Glutamatergic neuron (in vitro differentiated cells): ENCODE measurements at places on chromosomes 11 and 22. TPM values are rescaled to one million over a fixed set of nuclear protein-coding genes. Genes with fewer than 3 reads are reported as not detected.
A peak's percentile ranks its signal among the peaks of the same experiment; 100 is the strongest.

- DNase-seq, result no peak
- no peaks in the 10 kb centered on the region for H3K27me3 ChIP-seq
- H3K4me1 ChIP-seq, result no peaks in the 10 kb centered on the region
- no peak overlapping the region for H3K27ac ChIP-seq
These were observed 805.6 kb downstream of the KCNA4 start for GRCh38 chr11:29211202-29211601.

- H3K4me3 ChIP-seq, result no peak overlapping the region
- no peak for DNase-seq
- no peaks in the 10 kb centered on the region for H3K4me1 ChIP-seq
These were observed 4.7 kb downstream of the KCNJ4 start for GRCh38 chr22:38450234-38450797.

DNA sequence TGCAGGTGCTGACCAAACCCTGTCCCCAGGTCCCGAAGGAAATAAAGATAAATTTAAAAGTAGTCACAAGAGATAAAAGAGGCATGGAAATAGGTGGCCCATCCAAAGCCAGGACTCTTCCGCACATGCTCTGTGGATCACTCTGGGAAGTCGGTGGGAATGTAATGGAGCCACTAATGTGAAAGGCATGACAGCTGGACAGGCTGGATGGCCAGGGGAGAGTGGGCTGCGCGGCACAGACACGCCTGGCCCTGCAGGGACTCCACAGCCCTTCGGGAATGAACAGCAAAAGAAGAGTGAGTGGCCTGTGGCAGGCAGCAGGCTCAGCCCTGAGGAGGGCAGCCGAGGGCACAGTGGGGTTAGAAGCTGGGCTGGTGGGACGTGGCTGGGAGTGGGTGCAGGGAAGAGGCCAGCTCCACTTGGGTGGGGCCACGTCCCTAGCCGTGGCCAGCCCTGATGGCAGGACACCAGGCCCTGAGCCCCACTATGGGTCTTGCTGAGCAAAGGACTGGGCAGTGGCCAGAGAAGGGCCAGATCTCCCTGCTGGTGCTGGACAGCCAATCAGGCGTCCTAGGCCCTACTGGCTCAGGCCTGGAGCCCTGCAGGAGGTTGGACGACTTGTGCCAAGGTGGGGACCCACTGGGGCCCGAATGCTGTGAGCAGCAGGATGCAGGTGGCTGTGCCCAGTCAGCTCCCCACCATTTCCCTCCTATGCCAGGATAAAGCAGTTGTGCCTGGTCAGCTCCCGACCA is 31.3 kb upstream of the GNB1L start:
- no peaks in the 10 kb centered on the region for H3K36me3 ChIP-seq
- peak; percentile 13 for DNase-seq
- no peak overlapping the region for H3K27ac ChIP-seq

DNA sequence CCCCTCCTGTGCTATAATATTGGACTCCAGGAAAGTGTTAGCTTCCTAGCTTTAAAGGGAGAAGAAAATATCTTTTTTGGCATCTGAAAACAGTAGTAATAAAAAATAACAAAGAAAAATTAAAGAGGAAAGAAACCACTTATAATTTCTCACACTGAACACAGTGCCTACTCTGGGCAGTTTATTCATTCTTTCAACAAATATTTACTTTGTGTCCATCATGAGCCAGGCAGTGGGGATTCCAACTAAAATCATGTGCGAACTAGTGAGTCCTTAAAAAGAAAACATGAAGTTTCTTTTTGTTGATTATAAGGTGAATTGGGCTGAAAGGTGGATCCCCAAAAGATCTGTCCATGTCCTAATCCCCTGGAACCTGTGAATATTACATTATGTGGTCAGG is 16.0 kb upstream of the ELF5 start:
- H3K4me3 ChIP-seq, result no peak overlapping the region
- peaks cover 3% of the 10 kb centered on the region for H3K27me3 ChIP-seq
- H3K27ac ChIP-seq, result no peak overlapping the region
- no peaks in the 10 kb centered on the region for H3K36me3 ChIP-seq
- no peaks in the 10 kb centered on the region for H3K4me1 ChIP-seq
- DNase-seq, result no peak

DNA sequence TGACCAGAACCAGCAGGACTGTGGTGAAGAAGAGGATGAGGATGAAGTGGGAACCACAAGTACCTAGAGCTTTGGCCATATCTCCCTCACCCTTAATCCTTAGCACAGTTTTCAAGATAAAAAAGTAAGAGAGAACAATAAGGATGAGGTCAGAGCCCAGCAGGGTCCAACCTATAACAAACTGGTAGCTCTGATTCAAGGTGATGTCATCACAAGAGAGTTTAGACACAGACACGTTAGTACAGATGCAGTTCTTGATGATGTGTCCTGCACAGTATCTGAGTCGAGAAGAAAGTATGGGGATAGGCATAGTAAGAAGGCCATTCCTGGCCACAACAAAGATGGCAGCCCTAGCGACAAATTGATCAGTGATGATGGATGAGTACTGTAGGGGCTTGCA is 586 bp downstream of the OR56A5 start:
- H3K27ac ChIP-seq, result no peak overlapping the region
- DNase-seq, result no peak
- no peaks in the 10 kb centered on the region for H3K36me3 ChIP-seq
- H3K27me3 ChIP-seq, result no peaks in the 10 kb centered on the region
- H3K4me1 ChIP-seq, result no peaks in the 10 kb centered on the region

DNA sequence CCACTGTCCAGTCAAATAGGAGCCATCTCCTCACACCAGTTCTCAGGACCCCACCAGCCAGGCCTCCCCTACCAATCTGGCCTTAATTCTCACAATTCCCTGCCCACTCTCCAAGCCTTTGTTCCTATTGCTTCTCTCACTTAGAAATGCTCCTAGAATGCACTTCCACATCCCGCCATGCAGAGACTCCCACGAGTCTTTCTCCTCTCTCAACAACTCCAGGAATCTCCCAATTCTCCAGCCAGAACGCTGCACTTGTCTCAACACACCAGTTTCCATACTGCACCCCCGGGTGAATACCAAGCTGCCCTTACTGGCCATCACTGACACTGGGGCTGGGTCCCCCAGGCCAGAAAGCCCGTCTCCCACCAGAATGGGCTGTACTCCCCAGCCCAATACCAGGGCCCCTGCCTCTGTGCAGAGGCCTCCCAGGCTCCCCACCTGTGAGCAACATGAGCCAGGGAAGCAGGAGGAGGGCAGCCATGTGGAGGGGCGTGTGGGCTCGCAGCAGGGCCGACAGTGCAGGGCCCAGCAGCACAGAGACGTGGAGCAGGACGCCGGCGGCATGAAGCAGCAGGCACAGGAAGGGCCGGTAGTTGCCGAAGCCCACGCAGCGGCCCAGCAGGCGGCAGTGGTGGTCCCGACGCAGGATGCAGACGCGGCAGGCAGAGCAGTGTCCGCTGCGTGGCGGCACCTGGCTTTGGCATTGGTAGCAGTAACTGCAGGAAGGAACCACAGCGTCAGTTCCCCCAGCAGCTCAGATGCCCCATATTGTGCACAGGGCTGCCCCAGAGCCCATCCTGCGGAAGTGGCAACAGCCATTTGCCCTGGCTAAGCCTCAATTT is 2.4 kb downstream of the ZDHHC24 start:
- peaks cover 4% of the 10 kb centered on the region for H3K36me3 ChIP-seq
- H3K4me3 ChIP-seq, result peak overlapping the region; percentile 71
- peak overlapping the region; percentile 10 for H3K27ac ChIP-seq
- H3K27me3 ChIP-seq, result peaks cover 9% of the 10 kb centered on the region
- peaks cover 22% of the 10 kb centered on the region for H3K4me1 ChIP-seq

DNA sequence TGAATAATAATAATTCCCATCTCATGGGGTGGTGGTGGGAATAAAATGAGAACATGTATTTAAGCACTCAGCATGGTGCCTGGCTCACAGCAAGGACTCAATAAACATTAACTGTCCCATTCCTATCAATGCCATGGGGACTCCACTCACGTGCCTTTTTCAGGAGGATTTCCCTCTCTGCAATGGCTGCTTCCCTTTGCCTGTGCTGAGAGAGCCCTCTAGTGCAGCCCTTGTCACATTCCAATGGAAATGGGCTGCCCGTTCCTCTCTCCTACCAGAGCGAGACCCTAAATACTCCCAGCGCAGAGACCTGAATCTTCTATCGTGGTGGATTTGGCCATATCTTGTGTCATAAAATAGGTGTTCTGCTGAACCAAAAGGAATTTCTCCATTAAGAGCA is 621.5 kb upstream of the B3GAT1 start:
- peak; percentile 57 for DNase-seq
- H3K4me3 ChIP-seq, result no peak overlapping the region
- H3K27me3 ChIP-seq, result peaks cover 1% of the 10 kb centered on the region
- H3K36me3 ChIP-seq, result peaks cover 6% of the 10 kb centered on the region

- peaks cover 11% of the 10 kb centered on the region for H3K36me3 ChIP-seq
- no peak overlapping the region for H3K4me3 ChIP-seq
- H3K4me1 ChIP-seq, result peaks cover 46% of the 10 kb centered on the region
- peak overlapping the region; percentile 98 for H3K27ac ChIP-seq
- H3K27me3 ChIP-seq, result peaks cover 4% of the 10 kb centered on the region
These were observed 163.2 kb downstream of the CHST1 start for GRCh38 chr11:45502226-45502545.

DNA sequence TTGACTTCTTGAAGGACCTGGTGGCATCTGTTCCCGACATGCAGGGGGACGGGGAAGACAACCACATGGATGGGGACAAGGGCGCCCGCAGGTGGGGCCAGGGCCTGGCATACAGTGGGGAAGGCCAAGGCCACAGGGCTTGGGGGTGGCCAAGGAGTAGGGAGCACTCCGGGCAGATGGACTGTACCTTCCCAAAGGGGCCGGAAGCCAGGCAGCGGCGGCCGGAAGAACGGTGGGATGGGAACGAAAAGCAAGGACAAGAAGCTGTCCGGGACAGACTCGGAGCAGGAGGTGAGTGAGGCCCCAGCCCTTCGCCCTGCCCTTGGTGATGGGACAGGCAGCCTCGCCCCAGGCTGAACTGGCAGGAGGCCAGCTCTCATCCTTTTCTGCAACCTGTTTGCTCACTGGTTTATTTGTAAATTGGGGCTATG is 1.2 kb downstream of the DRAP1 start:
- H3K27ac ChIP-seq, result no peak overlapping the region
- DNase-seq, result no peak
- no peaks in the 10 kb centered on the region for H3K36me3 ChIP-seq
- H3K4me1 ChIP-seq, result peaks cover under 1% of the 10 kb centered on the region
- H3K4me3 ChIP-seq, result peak overlapping the region; percentile 65

GRCh38 chr11:11036185-11036847 is 178.5 kb upstream of the ZBED5 start:
- no peak overlapping the region for H3K4me3 ChIP-seq
- peaks cover 9% of the 10 kb centered on the region for H3K4me1 ChIP-seq
- no peak overlapping the region for H3K27ac ChIP-seq
- no peaks in the 10 kb centered on the region for H3K36me3 ChIP-seq
- peaks cover 1% of the 10 kb centered on the region for H3K27me3 ChIP-seq

DNA sequence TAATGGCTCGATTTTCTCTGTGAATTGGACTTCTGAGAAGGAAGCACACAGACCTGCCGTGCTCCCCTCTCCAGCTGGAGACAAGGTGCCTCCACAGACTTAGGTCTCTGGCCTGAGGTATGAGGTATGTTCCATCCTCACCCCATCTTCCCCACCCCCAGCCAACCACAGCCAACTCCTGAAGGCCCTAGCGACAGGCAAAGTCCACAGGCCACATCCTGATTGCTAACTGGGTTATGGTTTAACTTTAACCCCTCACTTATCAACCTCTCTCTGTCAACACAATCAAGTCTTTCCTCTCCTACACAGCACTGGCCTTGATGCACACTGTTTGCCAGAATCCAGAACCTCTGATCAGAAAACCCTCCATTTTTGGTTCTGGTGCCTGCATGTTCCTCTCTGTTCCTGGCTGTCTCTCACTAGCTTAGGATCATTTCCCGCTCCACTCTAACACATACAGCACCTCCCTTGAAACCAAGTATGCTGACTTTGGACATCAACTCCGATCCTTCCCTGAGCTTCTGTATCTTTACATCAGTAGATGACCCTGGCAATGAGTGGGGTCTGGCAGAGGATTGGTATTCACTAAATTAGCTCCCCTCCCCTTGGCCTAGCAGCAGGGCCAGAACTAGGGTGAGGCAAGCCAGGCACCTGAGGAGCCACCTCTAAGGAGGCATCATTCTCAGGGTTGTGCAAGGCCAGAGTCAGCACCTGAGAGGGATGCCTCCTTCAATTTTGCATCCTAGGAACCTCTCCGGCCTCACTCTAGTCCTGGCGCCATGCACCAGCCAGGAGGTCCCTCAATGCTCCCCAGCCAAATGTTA is 22.0 kb downstream of the JAML start:
- H3K36me3 ChIP-seq, result no peaks in the 10 kb centered on the region
- DNase-seq, result no peak
- no peaks in the 10 kb centered on the region for H3K4me1 ChIP-seq

- H3K27me3 ChIP-seq, result no peaks in the 10 kb centered on the region
- DNase-seq, result no peak
- no peaks in the 10 kb centered on the region for H3K4me1 ChIP-seq
- H3K27ac ChIP-seq, result no peak overlapping the region
- no peak overlapping the region for H3K4me3 ChIP-seq
These were observed 71.4 kb downstream of the EFCAB6 start for GRCh38 chr22:43740587-43741270.

DNA sequence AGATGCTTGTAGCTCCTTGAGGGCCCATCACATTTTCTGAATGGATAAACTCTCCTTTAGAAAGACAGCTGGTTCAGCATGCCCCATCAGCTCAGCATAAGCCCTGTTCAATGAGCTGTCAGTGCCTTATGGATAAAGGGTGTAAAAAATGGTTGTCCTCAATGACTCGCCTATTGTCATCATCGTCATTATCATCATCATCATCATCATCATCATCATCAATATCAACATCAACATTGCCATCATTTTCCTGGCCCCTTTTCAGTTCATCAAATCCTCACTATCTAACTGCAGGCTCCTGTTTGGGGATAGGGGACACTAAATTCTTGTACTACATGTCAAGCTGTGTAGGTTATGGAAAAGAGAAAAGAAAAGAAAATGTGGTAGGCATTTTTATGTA is 310.7 kb upstream of the MTNR1B start:
- DNase-seq, result no peak
- H3K27ac ChIP-seq, result no peak overlapping the region
- H3K4me1 ChIP-seq, result peaks cover 16% of the 10 kb centered on the region
- no peak overlapping the region for H3K4me3 ChIP-seq
- no peaks in the 10 kb centered on the region for H3K27me3 ChIP-seq

- no peak for DNase-seq
- no peak overlapping the region for H3K27ac ChIP-seq
- peaks cover 2% of the 10 kb centered on the region for H3K27me3 ChIP-seq
- no peak overlapping the region for H3K4me3 ChIP-seq
- H3K36me3 ChIP-seq, result no peaks in the 10 kb centered on the region
- H3K4me1 ChIP-seq, result no peaks in the 10 kb centered on the region
These were observed 292.6 kb downstream of the SWAP70 start for GRCh38 chr11:9956483-9956882.

Gene JAM3
- total RNA-seq, result 101 TPM

Gene KRTAP5-6
- total RNA-seq, result not detected

Gene FOLR2
- not detected for total RNA-seq

Gene USH1C
- not detected for total RNA-seq

Gene OR52N4
- not detected for total RNA-seq

Gene ST13
- total RNA-seq, result 196 TPM

Gene DUSP8
- total RNA-seq, result 123 TPM

Gene UBASH3B
- total RNA-seq, result 6.7 TPM

Gene SUSD2
- 123 TPM for total RNA-seq

Gene TEAD1
- 62.5 TPM for total RNA-seq
